ENCODE measurements at places on chromosomes 7 and 10. TPM values are rescaled to one million over a fixed set of nuclear protein-coding genes. Genes with fewer than 3 reads are reported as not detected.
A peak's percentile ranks its signal among the peaks of the same experiment; 100 is the strongest.

GRCh38 chr7:147990942-147991341, 599.6 kb upstream of the C7orf33 start:
- no peak for DNase-seq

DNA sequence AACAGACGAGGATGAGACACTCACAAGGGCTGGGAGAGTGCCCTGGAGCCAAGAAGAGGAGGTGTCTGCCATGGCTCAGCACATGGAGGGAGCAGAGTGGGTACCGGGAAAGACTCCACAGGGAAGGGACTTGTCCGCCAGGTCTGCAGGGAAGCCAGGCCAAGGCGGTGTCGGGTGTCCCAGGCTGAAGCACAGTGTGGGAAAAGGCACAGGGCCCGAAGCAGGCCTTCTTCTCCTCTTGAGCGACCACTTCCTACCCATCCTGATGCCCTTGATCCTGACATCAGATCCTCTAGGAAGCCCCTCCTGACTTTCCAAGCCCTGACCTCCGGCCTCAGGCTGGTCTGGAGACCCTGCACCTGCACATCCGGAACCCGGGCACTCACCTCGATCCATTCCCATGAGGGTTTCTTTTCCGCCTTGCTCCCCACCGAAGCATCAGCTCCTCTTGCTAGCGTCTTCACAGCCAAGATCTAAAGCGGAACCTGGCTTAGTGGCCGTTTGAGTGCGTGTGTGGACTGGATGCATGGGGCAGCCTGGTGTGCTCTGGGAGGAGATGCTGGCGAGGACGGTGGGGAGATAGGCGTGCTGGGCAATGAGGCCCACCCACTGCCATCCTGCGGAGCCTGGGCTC, 8.5 kb downstream of the CALML3 start:
- DNase-seq: peak; percentile 47

GRCh38 chr10:84140036-84140379, 699 bp downstream of the GHITM start:
- peak; percentile 78 for DNase-seq

CCNY gene
- 26.5 TPM for polyA plus RNA-seq

GRCh38 chr7:3010161-3010560, 33.5 kb downstream of the CARD11 start:
- no peak for DNase-seq

- DNase-seq: no peak
Measured at GRCh38 chr7:126119981-126120380, 1132.8 kb downstream of the GRM8 start.

- no peak for DNase-seq
Measured at GRCh38 chr7:12062062-12062461, 149.0 kb upstream of the TMEM106B start.

THNSL1 gene
- polyA plus RNA-seq: 3.0 TPM

DNA sequence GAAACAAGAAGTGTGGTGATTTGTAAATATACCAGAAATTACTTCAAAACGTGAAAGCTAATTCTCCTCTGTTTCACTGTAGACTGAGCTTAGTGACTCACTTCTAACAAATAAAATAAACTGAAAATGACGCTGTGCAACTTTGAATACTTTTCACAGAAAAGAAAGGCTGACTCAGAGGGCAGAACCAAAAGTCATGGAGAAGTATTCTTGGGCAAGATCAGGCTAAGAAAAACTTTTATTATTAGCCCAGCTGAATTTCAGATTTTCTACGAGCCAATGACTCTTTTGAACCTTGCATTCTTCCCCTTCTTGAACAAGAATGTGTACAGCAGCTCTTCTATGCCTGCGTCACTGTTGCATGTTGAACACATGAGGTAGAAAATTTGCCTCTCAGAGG, 527.3 kb upstream of the GHITM start:
- no peak for DNase-seq

- DNase-seq: no peak
Measured at GRCh38 chr10:97270523-97271154, 21.8 kb downstream of the ARHGAP19 start.

DNA sequence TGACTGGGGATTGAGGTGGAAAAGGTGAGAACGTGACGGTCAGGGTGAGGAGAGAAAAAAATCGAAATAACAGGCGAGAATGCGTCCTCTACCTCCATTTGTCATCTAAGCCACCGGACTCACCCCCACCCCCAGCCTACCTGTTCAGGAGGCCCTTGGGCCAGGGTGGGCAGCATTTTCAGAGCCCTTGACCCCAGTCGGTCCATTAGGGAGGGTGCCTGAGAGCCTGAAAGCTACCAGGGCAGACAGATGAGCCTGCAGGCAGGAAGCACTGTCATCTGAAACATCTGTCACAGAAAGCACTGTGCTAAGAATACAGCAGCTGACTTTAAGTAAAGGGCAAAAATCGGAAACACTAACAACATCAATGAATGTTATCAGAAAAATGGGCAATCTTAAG, 47.0 kb downstream of the MAD1L1 start:
- DNase-seq: no peak

- peak; percentile 44 for DNase-seq
Measured at GRCh38 chr10:78349911-78350663, 316.4 kb downstream of the RPS24 start.

- no peak for DNase-seq
Measured at GRCh38 chr7:112421666-112422486, 28.4 kb upstream of the IFRD1 start.

DNA sequence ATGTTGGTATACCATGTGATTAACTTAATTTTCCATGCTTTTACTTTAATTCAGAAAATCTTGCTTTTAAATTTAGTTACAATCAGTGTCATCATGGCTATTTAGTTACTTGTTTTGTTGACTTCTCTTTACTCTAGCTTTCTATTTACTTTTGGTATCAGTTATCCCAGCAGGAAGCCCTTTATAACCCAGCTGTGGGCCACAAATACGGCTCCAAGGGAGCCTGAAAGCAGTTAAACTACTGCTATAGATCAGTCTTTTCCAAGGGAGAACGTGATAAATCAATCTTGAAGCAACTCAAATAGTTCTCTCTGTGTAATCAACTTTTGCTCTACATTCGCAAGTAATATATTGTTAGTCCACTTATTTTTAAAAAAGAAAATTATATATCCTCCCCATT, 287.4 kb downstream of the CACNA2D1 start:
- no peak for DNase-seq

DNA sequence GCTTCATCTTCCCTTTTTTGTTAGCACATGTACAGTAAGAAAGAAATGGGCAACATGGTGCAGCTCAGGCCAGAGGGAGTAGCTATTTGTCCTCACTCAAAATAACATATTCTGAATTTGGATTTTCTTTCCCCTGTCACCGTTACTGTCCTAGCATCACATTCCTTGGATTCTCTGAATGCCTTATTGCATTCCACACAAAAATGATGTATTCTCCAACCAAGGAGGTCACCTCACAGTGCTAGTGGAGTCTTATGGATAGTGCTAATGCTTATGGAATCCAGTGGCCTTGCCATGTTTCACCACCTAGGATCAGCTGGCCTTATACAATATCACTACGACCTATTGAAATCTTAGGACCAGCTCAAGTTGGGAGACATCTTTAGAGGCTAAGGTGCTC, 7.2 kb downstream of the PRSS58 start:
- DNase-seq: no peak

GJD4 gene
- not detected for polyA plus RNA-seq

GRCh38 chr10:63496561-63496960, 24.6 kb upstream of the REEP3 start:
- DNase-seq: no peak

- no peak for DNase-seq
Measured at GRCh38 chr10:118467200-118467599, 125.1 kb upstream of the FAM204A start.

- DNase-seq: no peak
Measured at GRCh38 chr7:585229-585711, 65.6 kb upstream of the PDGFA start.

DNA sequence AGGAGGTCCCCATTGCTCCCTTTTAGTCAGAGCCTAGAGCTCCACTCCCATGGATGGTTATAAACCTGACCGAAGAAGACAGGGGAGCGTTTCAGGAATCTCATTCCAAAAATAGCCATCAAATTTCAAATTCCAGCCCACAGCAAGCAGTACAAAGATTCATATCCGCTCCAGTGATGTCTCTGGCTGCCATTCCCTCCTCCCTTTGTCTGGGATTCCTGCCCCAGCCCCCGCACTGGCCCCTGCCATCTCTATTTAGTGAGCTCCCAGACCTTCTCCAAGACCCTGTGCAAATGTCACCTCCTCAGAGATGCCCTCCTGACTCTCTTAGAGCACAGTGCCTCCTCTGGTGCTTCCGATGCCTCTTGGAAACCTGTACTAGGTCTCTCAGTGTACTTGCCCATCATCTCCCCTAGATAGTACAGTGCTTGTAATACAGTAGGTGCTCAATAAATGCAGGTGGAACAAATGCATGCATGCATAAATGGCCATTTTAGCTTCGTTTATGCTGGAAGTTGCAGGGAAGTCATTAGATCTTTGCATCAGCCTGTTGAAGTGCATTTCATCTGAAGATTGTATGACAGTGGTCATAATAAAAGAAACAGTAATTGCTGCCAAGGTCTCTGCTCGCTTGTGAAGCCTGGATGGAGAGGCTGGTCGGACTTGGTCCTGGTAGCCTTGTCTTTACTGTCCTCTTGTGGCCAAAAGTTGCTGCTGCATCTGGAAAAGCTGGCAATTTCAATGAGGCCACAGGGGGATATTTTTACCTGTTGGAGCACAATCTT, 32.0 kb upstream of the HABP2 start:
- DNase-seq: no peak

DNA sequence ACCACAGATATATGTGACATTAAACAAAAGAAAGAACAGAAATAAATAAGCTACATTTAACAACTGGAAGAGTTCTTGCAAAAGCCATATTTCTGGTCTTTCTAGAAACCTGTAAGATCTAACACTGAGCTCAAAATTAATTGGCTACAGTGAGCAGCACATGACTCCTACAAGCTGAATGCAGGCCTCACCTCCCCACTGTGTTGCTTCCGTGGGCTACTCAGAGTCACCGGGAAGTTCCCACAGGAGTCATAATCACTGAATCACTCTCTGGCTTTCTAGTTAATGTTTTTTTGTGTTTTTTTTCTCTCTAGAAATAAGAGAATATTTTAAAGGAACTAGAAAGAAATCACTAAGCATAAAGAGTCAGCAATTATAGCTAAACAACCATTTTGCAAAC, 10.2 kb upstream of the MRPS24 start:
- DNase-seq: no peak

DNA sequence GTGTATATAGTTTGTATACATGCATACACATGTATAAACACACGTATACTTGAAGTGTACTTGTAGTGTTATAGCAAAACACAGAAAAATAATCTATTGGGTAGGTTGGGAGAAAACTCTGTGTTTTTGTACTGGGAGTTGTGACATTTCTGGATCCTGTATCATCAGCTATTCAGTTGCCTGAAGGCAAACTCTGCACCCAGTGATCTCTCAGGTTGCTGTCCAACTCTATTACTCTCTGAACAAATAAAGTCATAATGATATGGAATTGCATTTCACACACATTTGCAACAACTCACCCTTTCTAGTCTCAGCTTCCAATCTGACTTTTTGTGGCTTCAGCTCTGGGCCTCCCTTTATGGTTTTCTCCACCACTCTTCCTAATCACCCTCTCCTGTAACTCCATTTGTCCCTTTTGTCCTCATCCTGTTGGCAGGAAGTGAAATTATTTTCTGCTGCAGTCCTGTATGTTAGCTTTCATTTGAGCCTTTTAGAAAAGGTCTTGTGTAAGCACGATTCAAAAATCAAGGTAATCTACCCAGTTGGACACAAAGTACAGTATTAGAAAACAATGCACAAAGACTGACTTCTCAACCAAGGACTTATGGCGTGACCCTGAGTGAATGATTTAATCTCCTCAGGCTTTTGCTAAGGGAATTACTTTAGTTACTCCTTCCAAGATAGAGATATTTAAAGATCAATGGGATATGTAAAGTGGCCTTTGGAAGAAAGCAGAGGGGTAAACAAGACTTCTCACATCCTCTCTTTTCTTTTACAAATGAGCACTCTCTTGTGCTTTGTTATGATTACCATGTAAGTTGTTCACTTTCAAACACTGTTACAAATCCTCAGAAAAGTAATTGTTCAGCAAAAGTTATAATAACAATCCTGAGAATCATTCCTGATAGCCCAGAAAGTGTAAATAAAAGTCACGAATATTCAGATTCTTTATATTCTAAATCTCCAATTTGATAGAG, 249.1 kb downstream of the KCND2 start:
- DNase-seq: no peak

MINDY4 gene
- polyA plus RNA-seq: 0.83 TPM

GRCh38 chr7:120985130-120985758, 3.3 kb upstream of the CPED1 start:
- no peak for DNase-seq

AGAP3 gene
- 79.1 TPM for polyA plus RNA-seq

JAZF1 gene
- polyA plus RNA-seq: 15.6 TPM

GRCh38 chr7:157613575-157614322, 276.9 kb downstream of the DNAJB6 start:
- peak; percentile 79 for DNase-seq

SEMA3D gene
- 20.7 TPM for polyA plus RNA-seq

AKR1E2 gene
- polyA plus RNA-seq: 0.58 TPM

DNA sequence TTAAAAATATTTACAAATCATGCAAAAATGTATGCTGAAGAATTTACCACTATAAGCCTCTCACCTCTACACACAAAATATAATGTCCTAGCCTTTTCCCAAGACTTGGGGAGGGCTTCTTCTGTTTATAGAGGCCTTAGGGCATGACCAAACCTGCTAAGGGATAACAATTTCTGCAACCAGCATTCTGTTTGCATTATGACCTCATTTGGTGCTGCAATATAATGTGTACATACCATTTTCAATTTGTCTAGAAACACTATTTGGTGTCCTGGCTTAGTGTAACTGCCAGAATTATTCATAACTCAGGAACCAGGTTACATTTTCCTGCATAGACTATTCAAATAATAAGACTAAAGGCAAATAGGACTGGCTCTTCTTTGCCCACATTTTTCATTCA, 446.6 kb upstream of the SORCS1 start:
- DNase-seq: no peak

- no peak for DNase-seq
Measured at GRCh38 chr10:67549390-67549789, 146.6 kb downstream of the CTNNA3 start.

TCAF2 gene
- 1.0 TPM for polyA plus RNA-seq

GRCh38 chr10:110311357-110311949, 6.7 kb upstream of the SMNDC1 start:
- no peak for DNase-seq

CDNF gene
- 2.0 TPM for polyA plus RNA-seq

RNF148 gene
- polyA plus RNA-seq: not detected

GRCh38 chr7:14875941-14876587, 26.5 kb downstream of the DGKB start:
- no peak for DNase-seq

- DNase-seq: no peak
Measured at GRCh38 chr10:92619368-92619767, 26.4 kb downstream of the KIF11 start.

AKR1B1 gene
- 112 TPM for polyA plus RNA-seq

- DNase-seq: peak; percentile 67
Measured at GRCh38 chr7:66281678-66282590, 76.8 kb downstream of the TPST1 start.

KLF14 gene
- polyA plus RNA-seq: 0.09 TPM

DNA sequence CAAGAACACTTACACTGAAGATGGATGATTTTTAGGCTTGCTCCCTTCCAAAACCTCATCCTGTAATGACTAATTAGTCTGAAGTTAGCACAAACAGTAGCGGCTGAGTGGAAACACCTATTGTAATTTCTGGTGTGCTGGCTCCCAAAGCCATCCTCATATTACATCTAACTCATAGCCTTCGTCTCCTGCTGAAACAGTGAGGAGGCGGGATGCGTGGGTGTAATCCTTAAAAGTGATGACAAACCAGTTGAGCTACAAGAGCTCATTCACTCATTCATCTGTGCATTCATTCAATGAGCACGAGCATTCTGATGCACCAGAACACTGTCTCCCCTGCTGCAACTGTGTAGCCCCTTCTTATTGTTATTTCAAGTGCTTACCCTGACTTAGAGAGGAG, 235.3 kb downstream of the CALN1 start:
- DNase-seq: no peak
